ENCODE measurements at places on chromosomes 4 and X.

- no peak for DNase-seq
Measured at GRCh38 chrX:30570505-30570904, 7.1 kb downstream of the TASL start.

GRCh38 chr4:169024762-169025161, 14.7 kb upstream of the CBR4 start:
- no peak for DNase-seq

DNA sequence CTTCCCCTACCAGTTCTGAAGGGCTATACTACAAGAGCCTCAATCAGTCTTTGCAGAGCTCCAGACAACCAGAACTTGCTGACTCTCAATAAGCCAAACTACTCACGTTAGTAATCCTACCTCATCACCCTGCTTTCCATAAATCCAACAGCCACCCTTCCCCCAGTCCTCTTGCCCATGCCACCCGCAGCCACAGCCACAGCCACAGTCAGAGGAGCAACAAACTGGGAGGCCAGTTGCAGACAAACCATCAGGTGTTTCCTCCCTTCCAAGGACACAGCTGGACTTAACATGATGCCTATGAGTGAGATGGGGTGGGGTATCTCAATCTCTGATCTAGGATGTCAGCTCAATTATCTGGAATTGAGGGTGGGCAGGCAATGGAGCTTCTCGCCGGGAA, 1.0 kb downstream of the GABRA3 start:
- DNase-seq: no peak

- no peak for DNase-seq
Measured at GRCh38 chr4:23717528-23718248, 172.2 kb downstream of the PPARGC1A start.

GRCh38 chr4:16837475-16837874, 61.0 kb downstream of the LDB2 start:
- DNase-seq: no peak

DNA sequence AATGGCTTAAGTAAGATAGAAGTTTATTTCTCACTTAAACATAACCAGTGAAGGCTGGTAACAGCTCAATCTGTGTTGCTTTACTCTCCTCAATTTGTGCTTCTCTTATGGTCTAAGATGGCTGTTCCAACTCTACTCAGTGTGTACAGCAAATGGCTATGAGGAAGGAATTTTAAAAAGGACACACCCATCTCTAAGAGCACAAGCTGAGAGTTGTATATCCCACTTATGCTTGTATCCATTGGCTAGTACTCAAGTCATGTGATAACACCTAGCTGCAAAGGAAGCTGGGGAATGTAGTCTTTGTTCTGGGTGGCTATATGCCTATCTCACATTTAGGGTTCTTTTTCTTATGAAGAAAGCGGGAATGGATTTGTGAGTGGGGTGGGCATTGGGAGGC, 63.3 kb downstream of the GPAT3 start:
- no peak for DNase-seq

- DNase-seq: no peak
Measured at GRCh38 chr4:135515295-135515694, 1313.7 kb upstream of the PABPC4L start.

GRCh38 chr4:112214390-112215264, 17.0 kb upstream of the AP1AR start:
- DNase-seq: no peak

GRCh38 chr4:20487446-20487845, 212.8 kb upstream of the PACRGL start:
- no peak for DNase-seq

DNA sequence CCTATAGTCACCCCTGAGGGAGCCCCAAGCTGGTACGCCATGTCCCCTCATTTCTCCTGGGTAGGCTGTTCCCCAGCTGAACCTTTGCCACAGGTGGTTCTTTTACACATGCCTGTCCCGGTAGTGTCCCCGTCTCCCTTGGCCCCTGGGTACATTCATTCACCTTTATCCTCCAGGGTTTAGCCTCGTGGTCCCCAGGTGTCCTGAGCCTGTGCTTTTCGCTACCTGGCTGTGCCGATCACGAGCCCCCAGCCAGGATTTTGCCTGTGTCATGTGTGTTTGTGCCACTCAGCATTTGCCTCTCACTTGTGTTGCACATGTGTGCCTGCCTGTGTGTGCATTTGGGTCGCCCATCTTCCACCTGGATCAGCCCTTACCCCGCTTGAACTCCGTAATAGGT, 57.6 kb downstream of the GPR143 start:
- DNase-seq: no peak

GRCh38 chrX:16786791-16787735, 797 bp downstream of the TXLNG start:
- no peak for DNase-seq

DNA sequence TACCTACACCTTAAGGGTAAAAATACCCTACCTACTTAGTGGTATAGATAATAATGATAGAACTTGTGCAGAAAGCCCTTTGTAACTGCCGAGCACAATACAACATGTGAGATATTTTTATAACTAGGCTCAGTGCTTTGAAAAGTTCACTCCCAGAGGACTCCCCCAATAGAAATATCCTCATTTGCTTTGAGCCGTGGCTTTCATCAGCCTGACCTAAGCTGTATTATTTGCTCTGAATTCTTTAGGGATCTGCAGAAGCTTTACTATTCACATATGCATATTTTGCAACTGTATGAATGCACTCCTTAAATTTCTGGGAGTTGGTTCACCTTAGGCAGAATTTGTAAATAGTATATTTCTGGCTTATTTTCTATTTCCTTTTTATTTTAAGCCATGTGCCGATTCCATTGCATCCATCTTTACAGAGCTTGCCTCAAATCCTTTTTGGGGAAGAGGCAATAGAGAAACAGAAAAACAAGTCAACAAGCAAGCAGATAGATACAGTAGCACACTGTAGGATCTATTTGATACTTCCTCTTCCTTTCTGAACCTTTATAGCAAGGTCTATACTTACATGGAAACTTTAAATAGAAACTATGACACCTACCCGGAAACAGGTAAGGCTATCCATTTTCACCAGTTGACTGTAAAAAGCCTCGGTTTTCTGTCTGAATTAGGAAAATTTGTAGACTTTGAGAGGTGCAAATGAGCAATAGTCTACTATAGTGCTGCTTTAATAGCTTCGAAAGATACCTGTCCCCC, 242.5 kb upstream of the VCX3A start:
- no peak for DNase-seq

DNA sequence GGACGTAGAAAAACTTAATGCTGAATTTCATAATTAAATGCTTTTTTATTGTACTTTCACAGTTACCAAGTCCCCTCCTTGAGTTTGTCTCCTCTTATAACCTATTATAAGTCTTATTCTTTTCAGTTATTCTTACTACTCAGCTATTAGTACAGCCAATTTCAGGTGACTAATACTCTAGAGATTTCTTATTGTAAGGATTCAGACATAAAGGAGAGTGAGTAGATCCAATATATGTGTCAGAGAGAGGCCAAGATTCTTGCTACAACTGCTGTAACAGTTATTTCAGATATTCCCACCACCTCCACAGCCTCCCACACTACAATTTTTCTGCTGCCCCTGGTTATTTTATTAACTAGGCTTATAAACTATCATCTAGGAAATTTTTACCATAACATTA, 274.5 kb downstream of the GPAT3 start:
- no peak for DNase-seq

- no peak for DNase-seq
Measured at GRCh38 chr4:109157696-109158095, 144.8 kb downstream of the COL25A1 start.

DNA sequence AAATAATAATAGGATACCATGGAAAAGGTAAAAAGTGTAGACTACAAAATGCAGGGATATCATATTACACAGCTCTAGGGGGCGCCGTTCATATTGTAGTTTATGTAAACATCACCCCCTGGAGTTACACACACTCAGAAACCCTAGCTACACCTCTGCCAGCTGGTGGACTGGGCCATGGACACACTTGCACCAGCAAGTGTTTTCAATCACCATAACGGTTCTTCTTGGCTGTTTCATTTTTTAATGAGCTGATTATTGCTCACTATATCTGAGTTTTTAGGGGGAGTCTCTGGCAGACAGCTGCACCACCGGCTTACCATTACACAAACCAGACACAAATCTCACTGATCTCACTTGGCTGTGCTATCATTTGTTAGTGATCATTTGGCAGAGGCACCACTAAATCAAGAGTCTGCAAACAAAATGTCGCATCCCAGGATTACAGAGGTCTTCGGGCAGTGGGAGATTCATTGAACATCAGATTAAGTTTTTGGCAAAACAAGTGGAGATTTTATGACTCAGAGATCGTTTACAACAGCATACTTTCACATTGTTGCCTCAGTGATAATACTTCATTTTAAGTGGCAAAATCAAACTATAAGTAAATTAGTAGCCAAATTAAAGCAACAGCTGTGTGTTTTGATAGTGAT, 185.7 kb downstream of the UNC5C start:
- DNase-seq: no peak

GRCh38 chrX:2172359-2172758, 328.4 kb downstream of the DHRSX start:
- DNase-seq: no peak

GRCh38 chrX:18931972-18932371, 51.9 kb downstream of the PHKA2 start:
- no peak for DNase-seq

DNA sequence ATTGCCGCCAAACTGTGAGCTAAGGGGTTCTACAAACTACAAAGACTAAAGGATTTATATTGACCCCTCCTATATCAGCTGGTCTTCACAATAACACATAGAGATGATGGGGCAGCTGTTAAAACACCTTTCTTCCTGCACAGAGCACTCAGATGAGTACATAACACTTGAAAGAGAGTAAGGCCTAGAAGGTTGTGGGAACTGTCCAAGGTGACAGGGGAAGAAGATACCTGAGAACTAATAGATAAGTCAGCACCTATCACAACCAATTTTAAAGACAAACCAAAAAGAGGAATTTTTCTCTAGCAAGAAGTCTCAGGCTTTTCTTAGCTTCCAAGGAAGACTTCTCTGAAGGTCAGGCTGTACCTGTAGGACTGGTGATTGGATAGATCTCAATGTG, 19.1 kb upstream of the CXCL6 start:
- no peak for DNase-seq

DNA sequence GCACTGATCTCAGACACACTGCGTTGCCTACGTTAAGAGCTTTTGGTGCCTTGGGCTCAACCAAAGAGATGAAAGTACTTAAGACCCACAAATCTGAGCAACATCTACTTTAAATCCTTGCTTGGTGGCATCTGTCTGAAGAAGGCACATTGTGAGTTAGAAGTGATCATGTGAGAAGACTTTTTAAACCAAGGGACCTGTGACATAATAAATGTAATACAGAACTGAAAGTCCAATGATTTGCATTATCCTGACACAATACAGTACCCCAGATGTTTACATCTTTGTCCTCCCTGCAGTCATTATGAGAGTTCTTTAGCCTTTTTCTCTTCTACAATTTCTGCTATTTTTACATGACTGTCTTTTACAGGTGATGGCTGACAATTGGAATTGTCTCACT, 96.7 kb upstream of the FTHL17 start:
- no peak for DNase-seq

GRCh38 chrX:69177511-69178162, 12.4 kb upstream of the PJA1 start:
- no peak for DNase-seq

DNA sequence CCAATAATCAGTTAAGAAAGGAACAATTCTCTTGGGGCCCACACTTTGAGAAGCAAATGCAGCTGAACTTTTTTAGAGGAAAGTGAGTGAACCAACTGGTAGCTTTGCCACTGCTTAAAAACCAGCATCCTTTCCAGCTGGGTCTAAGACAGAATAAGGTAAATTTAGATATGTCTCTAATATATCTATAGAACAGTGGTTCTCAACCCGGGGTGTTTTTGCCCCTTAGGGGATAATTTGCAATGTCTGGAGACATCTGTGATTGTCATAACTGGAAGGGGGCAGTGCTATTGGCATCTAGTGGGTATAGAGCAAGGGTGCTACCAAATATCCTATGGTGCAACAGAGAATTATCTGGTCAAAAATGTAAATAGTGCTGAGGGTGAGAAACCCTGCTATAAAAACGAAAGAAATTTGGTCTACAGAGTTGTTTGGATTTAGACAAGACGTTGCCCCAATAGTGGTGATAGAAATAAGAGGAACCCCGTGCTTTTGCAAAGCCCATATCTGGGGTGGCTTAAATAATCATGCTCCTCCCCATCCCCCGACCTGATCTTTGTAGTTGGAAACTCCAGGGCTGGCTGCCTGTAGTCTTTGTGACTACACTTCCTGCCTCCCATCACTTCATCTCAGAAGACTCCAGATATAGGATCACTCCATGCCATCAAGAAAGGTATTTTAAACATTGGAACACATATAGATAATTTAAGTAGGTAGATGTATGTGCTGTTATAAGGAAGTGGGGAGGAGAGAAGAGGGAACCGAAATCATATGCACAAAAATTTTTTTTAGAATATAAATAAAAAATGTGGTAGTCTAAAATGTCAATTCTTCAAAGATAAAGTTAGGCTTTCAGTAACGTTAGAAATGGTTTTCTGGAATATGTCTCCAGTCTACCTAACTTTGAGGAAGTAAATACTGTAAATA, at the start of gene TLR7:
Gene TLR7, plus strand, starts transcription at position 622 of the 927 bp plus-strand sequence. CDS start 507 bp downstream, outside the sequence.
- no peak for DNase-seq
